NCI-H774 (cell line): ENCODE measurements at places on chromosomes 16 and 17.
A peak's percentile ranks its signal among the peaks of the same experiment; 100 is the strongest.

GRCh38 chr16:82830944-82831343, 204.2 kb downstream of the CDH13 start:
- DNase-seq, result no peak

GRCh38 chr17:71224824-71225575, 895.8 kb upstream of the SOX9 start:
- no peak for DNase-seq

GRCh38 chr17:82246365-82247181, 17.7 kb downstream of the SLC16A3 start:
- DNase-seq, result no peak

DNA sequence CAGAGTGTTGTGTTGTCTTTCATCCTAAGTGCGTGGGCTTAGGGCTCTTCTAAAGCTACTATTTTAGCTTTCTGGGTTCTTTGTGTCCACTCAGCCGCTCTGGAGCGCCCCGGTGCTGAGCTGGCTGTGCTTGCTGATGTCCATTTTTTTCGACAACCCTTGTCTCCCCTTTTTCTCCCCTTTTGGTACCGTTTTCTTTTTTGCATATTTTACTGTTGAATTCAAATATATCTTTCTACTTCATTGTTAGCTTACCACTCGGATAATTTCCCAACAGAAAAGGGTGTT, 1.2 kb downstream of the SRRM2 start:
- no peak for DNase-seq

- DNase-seq, result no peak
Observed at GRCh38 chr16:87657621-87658192, 55.4 kb downstream of the JPH3 start.

DNA sequence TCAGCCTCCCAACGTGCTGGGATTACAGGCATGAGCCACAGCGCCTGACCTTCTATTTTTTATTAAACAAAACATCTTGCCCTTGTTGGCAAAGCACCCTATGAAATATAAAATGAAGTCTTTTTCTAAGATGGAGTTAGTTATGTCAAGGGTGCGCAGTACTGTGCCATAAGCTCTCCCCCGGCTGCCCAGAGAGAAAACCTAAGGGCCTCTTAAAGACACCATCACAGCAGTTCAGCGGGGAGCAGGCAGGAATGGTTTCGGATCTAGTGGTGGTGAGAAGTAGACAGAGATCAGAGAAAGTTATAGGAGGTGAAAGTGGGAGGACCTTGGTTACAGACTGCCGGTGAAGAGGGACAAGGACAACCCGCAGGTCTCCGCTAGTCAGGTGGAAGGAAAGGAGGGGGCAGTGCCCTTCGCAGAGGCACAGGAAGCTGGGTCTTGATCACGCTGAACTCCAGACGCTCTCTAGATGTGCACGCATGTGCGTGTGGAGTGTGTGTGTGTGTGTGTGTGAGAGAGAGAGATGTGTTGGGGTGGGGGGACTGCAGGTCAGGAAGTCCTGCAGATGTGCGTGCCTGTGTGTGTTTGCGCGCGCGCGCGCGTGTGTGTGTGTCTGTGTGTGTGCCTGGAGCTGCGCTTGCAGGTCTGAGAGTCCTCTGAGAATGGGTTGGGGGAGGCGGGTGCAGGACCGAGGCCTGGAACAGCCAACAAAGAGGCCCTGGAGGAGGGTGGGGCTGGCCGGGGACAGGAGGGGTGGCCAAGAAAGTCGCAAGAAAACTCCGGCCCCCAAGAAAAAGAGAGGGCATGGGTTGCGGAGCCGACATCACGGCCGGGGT, 748 bp upstream of the CMTM3 start:
- peak; percentile 5 for DNase-seq

- DNase-seq, result no peak
Observed at GRCh38 chr17:49926886-49927285, 42.1 kb upstream of the DLX4 start.

DNA sequence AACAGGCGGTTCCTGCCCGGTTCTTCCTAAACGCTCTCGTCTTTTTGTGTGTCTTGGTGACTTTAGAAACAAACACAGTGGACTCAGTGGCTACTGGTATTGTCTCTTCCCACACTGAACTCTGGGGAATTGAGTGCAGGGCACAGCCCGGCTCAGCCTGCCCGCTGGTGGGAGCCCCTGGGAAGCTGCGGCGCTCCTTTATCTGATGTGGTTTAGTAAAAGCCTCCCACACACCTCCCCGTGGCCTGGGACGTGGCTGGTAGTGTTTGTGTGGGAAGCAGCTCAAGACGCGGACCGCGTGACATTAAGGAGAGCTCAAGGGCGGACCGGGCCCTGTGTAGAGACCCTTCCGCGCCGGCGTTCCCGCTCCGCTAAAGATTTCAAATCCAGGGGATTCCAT, 55.4 kb upstream of the PVALEF start:
- no peak for DNase-seq

GRCh38 chr17:41784207-41784744, 2.2 kb downstream of the JUP start:
- no peak for DNase-seq

GRCh38 chr16:85753559-85753958, 2.7 kb upstream of the C16orf74 start:
- no peak for DNase-seq

DNA sequence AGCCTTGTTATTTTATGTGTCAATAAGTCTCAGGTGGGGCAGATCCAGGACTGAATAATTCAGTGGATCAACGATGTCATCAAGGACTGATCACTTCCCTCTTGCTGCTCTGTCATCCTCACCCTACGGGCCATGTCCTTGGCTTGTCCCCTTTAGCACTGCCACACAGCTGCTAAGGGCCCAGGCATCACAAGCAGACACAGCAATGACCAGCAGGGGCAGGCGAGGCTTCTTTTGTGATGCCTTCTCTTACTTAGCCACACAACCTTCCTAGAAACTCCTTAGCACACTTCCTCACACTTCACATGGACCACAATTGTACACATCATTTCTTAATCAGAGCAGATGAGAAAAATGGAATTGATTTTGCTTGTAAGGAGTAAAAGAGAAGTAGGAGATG, 356.3 kb upstream of the SOX9 start:
- DNase-seq, result no peak

DNA sequence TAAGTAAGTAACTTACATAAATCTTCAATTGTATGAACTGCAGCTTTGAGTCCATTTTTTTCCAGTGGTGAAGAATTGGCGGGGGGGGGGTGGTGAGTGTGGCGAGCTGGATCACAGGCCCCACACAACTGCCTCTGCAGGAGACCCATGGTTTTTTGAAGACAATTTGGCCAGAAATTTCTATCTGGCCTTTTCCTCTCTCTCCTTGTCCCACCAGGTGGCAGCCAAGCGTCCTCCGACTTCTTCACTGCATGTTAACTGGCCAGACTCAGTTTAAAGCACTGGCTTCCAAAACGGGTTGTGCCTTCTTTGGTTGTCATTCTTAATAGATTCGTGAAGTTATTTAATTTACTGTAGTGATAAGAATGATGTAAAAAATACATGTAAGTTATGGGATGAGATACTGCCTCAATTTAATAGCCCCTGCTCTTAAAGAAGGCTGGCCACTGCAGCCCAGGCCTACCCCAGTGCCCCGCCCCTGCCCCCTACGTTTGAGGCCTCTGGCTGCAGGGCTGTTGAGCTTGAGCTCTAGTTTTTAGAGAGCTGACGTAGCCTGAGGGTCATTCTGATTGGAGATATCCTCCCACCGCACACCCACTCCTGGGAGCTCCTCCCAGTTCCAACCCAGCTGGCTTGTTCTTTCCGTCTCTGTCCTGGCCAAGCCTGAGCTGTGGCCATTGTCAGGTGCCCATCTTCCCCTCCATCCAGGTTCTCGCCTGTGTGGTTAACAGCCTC, 36.4 kb downstream of the AKAP1 start:
- no peak for DNase-seq

DNA sequence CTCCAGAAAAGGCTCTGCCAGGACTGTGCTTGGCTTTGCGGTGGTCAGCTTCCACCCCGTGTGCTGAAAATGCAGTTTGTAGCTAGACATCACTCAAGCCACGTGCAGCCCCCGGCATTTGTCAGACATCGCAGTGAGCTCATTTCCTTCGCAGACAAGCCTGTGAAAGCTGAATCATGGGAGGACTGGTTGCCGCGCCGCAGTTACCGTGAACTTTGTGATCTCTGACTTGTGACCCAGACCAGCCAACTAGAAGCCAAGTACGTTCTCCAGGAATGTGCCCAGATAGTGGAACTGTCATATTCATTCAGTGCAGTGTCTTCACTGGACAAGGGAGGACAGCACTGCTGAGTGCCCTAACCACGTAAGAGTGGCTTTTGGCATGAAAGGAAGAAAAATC, 58.1 kb downstream of the NDE1 start:
- DNase-seq, result no peak

DNA sequence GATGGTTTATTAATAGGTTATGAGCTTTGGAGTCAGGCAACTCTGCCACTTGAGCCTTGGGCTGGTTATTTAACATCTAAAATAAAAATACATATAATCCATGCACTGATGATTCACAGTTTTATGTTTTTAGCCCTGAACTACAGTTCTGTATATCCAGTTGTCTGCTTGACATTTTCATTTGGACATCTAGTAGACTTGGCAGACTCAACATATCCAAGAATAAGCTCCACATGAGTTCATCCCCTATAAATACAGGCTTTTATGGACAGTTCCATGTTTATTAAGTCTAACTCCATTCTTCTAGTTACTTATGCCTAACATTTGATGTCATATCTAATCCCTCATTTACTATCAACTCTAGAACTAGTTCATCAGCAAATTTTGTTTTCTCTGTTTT, 174.2 kb downstream of the KIF2B start:
- DNase-seq, result no peak

- DNase-seq, result no peak
Observed at GRCh38 chr17:33980193-33980592, 274.9 kb upstream of the CCL2 start.

DNA sequence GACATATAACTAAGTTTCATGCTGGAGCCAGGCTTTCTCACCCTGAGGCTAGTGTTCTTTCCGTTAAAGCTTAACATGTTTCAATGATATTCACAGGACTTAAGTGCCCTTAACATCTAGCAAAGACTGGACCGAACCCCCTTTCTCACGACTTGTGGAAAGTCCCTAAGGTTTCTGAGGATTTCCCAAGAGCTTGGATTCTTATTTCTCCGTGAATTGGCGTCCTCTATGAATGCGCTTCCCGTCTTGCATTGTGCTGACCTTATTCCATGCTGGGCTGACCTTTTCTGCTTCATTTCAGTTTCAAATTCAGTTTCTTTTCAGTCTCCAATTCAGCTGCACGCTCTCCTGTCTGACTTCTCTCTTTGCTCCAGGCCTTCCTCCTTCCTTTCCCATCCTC, 206.4 kb downstream of the HS3ST3A1 start:
- no peak for DNase-seq

DNA sequence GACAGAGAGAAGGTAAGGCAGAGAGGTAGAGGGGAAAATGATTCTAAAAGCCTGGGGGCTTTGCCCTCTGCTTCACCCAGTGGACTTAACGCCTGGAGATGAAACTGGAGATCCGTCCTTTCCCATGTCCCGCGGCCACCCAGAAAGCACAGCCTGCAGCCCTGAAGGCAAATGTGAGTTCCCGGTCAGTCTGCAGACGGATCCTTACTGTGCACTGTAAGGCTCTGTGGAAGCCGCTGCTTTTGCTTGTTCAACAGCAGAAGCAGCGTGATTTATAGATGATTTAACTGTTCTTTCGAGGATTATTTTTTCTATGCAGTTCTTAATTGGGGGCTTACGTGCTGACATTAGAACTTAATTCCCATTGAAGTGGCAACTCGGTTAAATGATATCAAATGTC, 290.4 kb downstream of the FOXL1 start:
- DNase-seq, result no peak

- DNase-seq, result no peak
Observed at GRCh38 chr16:88896238-88897070, 30.0 kb upstream of the PABPN1L start.

GRCh38 chr17:74452033-74452840, 14.2 kb upstream of the CD300A start:
- no peak for DNase-seq

DNA sequence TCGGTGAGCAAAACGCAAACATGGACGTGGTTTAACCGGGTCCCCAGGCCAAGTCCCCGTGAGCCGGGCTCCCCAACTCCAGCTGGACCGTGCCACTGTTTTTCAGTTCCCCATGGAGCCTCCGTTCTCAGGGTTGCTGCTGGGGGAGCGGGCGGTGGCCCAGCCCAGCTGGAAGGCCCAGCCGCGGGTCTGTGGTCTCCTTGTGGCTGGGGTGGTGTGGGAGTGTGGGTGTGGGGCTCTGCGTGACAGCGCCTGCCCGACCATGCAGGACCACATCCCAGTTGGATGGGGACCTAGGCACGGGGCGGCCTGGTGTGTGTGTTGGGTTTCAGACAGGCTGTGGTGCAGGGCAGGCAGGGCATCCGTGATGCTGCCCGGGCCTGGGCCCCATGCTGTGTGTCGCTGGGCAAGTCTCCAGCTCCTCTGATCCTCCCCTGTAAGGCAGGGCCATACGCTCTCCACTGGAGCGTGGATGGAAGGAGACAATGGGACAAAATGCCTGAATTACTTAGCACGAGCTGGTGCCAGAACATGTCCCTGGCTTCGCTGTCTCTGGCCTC, 40.3 kb downstream of the COX4I1 start:
- DNase-seq, result no peak

- no peak for DNase-seq
Observed at GRCh38 chr16:9054460-9054859, 37.0 kb upstream of the HAPSTR1 start.

GRCh38 chr16:8943001-8943763, 20.5 kb downstream of the USP7 start:
- no peak for DNase-seq

DNA sequence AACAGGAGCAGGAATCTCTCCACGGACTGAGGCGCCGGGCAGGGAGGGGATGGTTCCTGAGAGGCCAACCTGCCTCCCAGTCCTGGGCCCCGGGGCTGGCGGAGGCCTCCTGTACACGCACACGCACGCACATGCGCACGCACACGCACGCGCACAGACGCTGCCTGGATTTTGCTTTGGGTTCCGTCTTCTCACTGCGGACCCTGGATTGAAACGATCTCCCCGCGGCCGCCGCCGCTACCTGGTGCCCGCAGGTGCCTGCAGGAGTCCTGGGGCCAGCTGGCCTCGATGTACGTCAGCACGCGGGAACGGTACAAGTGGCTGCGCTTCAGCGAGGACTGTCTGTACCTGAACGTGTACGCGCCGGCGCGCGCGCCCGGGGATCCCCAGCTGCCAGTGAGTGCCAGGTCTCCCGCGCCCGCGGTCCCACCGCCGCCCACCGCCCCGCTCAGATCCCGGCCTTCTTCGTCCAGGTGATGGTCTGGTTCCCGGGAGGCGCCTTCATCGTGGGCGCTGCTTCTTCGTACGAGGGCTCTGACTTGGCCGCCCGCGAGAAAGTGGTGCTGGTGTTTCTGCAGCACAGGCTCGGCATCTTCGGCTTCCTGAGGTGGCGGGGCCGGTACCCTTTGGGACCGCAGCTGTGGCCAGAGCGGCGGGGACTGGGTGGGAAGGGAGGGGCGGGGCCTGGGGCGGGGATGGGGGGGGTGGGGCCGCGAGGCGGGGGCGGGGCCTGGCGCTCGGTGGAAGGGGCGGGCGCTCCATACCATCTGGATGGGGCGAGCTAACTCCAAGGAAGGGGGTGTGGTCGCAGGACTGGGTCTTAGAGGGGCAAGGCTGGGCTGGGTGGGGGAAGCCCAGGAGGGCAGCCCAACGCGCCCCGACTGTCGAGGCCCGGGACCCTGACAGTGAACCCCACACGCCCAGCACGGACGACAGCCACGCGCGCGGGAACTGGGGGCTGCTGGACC, 12.3 kb downstream of the CES4A start:
- peak; percentile 21 for DNase-seq

GRCh38 chr17:82080048-82080788, 14.6 kb upstream of the DUS1L start:
- DNase-seq, result no peak
